ENCODE measurements at places on chromosomes 12 and 14.

GRCh38 chr14:89332031-89332430, 85.0 kb downstream of the FOXN3 start:
- H3K4me1 ChIP-seq, result peaks cover 17% of the 10 kb centered on the region
- no peak overlapping the region for H3K27ac ChIP-seq
- DNase-seq, result no peak
- H3K27me3 ChIP-seq, result no peaks in the 10 kb centered on the region
- peaks cover 20% of the 10 kb centered on the region for H3K36me3 ChIP-seq
- no peak overlapping the region for H3K4me3 ChIP-seq

GRCh38 chr12:94807951-94808350, 157.6 kb upstream of the TMCC3 start:
- H3K4me3 ChIP-seq, result no peak overlapping the region
- no peak overlapping the region for H3K27ac ChIP-seq
- H3K27me3 ChIP-seq, result peaks cover 6% of the 10 kb centered on the region
- H3K36me3 ChIP-seq, result no peaks in the 10 kb centered on the region
- DNase-seq, result no peak

GRCh38 chr14:61090432-61091216, 109.6 kb downstream of the SLC38A6 start:
- peak overlapping the region; percentile 46 for H3K27ac ChIP-seq
- no peaks in the 10 kb centered on the region for H3K27me3 ChIP-seq
- H3K36me3 ChIP-seq, result no peaks in the 10 kb centered on the region
- H3K4me1 ChIP-seq, result peaks cover 8% of the 10 kb centered on the region

GRCh38 chr14:73936548-73936947, 13.3 kb downstream of the FAM161B start:
- H3K27me3 ChIP-seq, result no peaks in the 10 kb centered on the region
- peaks cover 25% of the 10 kb centered on the region for H3K36me3 ChIP-seq
- no peak for DNase-seq

- H3K27ac ChIP-seq, result no peak overlapping the region
- no peaks in the 10 kb centered on the region for H3K27me3 ChIP-seq
- no peak for DNase-seq
- H3K4me1 ChIP-seq, result no peaks in the 10 kb centered on the region
Observed at GRCh38 chr12:85673921-85674420, 162.2 kb downstream of the RASSF9 start.

- peaks cover 4% of the 10 kb centered on the region for H3K36me3 ChIP-seq
- peak; percentile 86 for DNase-seq
- peaks cover 41% of the 10 kb centered on the region for H3K4me1 ChIP-seq
- peak overlapping the region; percentile 97 for H3K27ac ChIP-seq
Observed at GRCh38 chr12:89862511-89863445, 154.1 kb upstream of the ATP2B1 start.

GRCh38 chr12:53995002-53995377, 5.0 kb upstream of the HOXC9 start:
- peaks cover 18% of the 10 kb centered on the region for H3K4me1 ChIP-seq
- peaks cover 89% of the 10 kb centered on the region for H3K27me3 ChIP-seq
- H3K27ac ChIP-seq, result no peak overlapping the region
- H3K4me3 ChIP-seq, result no peak overlapping the region
- no peak for DNase-seq

GRCh38 chr14:23174296-23175184, 8.9 kb downstream of the SLC7A8 start:
- no peak overlapping the region for H3K27ac ChIP-seq
- H3K36me3 ChIP-seq, result no peaks in the 10 kb centered on the region
- no peaks in the 10 kb centered on the region for H3K4me1 ChIP-seq
- no peak overlapping the region for H3K4me3 ChIP-seq
- DNase-seq, result no peak

DNA sequence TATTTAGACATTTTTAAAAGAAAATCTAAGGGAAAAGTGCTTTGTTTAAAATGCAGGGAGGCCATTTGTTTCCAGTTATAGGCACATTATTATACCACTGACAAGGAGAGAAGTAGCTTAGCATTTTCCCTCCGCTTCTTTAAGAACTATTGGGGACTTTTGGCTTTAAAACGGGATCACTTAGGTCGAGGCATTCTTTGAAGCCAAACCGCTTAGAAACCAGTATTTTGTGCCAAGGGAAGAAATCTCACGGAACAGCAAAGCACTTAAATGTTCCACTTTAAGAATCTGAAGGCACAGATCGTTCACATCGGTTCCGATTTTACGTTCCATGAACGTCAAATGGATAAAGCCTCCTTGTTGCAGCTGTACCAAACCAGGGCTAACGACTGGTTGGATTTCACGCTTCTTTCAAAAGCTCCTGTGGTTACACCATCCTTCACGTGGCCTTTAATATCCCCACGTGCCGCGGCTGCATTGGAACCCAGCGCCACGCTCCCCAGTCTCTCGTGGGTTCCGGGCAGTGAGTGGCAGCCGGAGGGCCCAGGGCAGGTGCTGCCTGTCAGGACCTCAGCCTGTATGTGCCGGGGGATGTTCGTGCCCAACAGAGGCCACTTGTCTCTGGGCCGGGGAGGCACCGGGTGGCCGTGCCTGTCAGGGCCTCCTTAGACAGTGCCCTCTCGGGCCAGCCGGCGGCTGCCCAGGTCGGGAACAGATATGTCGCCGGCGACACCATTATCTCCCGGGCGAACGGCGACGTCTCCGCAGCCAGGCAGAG, 195.4 kb downstream of the KIF26A start:
- H3K36me3 ChIP-seq, result no peaks in the 10 kb centered on the region
- H3K27me3 ChIP-seq, result peaks cover 2% of the 10 kb centered on the region
- no peak overlapping the region for H3K4me3 ChIP-seq
- H3K27ac ChIP-seq, result no peak overlapping the region
- no peaks in the 10 kb centered on the region for H3K4me1 ChIP-seq

- no peaks in the 10 kb centered on the region for H3K27me3 ChIP-seq
- DNase-seq, result no peak
- peaks cover 16% of the 10 kb centered on the region for H3K4me1 ChIP-seq
Observed at GRCh38 chr12:38892087-38892786, 13.2 kb downstream of the CPNE8 start.

DNA sequence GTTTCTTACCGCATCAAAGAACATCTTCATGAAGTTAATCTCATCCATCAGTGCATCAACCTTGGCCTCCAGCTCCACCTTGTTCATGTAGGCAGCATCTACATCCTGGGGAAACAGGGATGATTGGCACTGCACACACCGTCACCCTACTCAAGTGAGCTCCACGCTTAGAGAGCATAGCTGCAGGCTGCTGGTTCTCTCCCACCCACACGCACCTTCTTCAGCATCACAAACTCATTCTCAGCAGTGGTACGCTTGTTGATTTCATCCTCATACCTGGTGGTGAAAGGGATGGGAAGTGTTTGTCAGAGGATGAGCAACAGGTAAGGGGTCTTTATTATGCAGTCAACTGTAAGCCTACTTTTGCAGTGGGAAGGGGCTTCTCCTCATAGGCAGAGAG, 2.3 kb downstream of the KRT5 start:
- no peaks in the 10 kb centered on the region for H3K36me3 ChIP-seq
- H3K27me3 ChIP-seq, result peaks cover 11% of the 10 kb centered on the region
- no peak for DNase-seq
- no peak overlapping the region for H3K27ac ChIP-seq
- H3K4me3 ChIP-seq, result no peak overlapping the region

DNA sequence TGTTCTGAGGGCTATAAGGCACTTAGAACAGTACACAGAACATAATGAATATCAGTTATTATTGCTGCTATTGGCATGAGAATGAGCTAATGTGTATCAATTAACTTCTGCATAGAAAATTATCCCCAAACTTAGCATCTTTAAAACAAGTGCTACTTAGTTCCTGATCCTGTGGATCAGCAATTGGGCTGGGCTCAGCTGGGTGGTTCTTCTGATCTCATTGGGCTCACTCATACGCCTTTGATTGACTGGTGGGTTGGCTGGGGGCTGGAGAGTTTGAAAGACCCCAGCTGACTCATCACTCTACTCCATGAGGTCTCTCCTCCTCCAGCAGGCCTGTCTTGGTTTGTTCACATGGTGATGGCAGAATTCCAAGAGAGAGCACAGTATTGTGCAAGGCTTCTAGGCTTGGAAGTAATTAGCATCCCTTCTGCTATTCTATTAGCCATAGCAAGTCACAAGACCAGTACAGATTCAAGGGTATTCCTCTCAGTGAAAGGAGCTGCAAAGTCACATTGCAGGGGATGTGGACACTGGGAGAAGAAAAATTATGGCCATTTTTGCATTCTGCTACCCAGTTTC, 27.2 kb upstream of the HSPB8 start:
- no peak overlapping the region for H3K4me3 ChIP-seq
- no peak overlapping the region for H3K27ac ChIP-seq
- H3K36me3 ChIP-seq, result no peaks in the 10 kb centered on the region

- no peak for DNase-seq
- H3K4me1 ChIP-seq, result peaks cover 2% of the 10 kb centered on the region
- H3K4me3 ChIP-seq, result no peak overlapping the region
- H3K27ac ChIP-seq, result no peak overlapping the region
Observed at GRCh38 chr14:31283153-31283552, 75.6 kb upstream of the HECTD1 start.

DNA sequence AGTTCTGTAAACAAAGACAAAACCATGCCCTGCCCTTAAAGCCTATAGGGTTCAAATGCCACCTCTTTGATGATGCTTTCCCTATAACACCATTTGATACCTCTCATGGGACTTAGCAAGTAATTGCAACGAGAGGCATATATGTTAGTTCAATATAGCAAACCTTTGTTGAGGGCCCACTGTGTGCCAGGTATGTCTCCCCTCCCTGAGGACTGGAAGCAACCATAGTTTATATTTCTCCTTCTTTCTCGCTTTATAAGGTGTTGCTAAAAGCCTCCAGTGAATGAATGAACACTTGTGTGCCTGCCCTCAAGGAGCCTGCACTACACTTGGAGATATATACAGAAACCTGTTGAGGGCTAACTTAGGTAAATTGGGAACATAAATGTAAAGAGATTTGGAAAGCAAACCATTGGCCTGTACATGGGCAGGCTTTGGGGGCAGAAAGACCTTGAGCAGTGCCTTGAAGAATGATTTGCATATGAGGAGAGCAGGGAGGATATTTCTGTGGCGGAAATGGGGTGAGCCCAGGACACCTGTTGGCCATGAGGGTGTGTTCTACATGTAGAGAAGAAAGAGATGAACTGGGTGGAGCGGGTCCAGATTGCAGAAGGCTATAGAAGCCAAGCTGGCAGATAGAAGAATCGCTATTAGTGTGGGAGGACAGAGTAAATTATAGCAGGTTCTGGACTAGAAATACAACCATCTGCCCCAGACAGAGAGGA, 1.8 kb upstream of the CKAP4 start:
- peak overlapping the region; percentile 70 for H3K4me3 ChIP-seq
- H3K4me1 ChIP-seq, result peaks cover 9% of the 10 kb centered on the region
- DNase-seq, result no peak
- H3K36me3 ChIP-seq, result no peaks in the 10 kb centered on the region
- H3K27ac ChIP-seq, result peak overlapping the region; percentile 27

GRCh38 chr12:18794000-18794399, 56.1 kb downstream of the CAPZA3 start:
- H3K4me3 ChIP-seq, result no peak overlapping the region
- no peak overlapping the region for H3K27ac ChIP-seq
- no peaks in the 10 kb centered on the region for H3K27me3 ChIP-seq
- H3K36me3 ChIP-seq, result no peaks in the 10 kb centered on the region
- no peaks in the 10 kb centered on the region for H3K4me1 ChIP-seq
- no peak for DNase-seq

DNA sequence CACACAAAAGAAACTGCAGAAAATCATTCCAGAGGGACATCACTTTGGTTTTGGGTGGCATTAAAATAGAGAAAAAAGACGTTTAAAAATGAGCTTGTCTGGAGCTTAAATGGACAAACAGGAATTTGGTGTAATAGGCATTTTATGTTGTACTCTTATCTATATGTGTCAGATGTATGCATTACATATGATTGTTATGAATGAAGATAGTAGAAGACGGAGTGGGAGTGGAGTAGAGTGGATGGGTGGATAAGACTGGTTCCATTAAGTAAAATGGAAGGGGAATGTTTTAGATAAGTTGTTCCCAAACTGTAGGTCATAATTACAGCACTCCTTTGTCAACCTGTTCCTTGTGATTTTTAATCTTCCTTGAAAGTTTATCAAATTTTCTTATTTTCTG, 1.9 kb downstream of the CCDC91 start:
- H3K4me1 ChIP-seq, result peaks cover 24% of the 10 kb centered on the region
- no peaks in the 10 kb centered on the region for H3K27me3 ChIP-seq
- no peak overlapping the region for H3K4me3 ChIP-seq
- H3K27ac ChIP-seq, result no peak overlapping the region
- no peak for DNase-seq

DNA sequence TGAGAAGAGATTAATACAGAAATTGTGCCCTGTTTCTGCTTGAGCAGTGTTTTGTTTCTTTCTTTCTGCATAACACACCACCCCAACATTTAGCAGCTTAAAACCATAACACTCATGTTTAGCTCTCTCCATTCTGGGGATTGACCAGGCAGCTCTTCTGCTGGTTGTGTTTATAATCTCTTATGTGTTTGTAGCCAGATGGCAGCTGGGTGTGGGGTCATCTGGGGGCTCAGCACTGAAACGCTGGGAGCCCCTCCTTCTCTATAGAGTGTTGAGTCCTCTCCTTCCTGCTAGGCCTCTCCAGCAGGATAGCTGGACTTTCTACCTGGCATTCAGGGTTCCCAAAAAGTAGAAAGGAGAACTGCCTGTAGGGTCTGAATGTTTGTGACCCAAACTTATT, 270.6 kb downstream of the TTC8 start:
- peaks cover 2% of the 10 kb centered on the region for H3K27me3 ChIP-seq
- no peak for DNase-seq
- H3K27ac ChIP-seq, result no peak overlapping the region
- H3K4me3 ChIP-seq, result no peak overlapping the region
- no peaks in the 10 kb centered on the region for H3K4me1 ChIP-seq

DNA sequence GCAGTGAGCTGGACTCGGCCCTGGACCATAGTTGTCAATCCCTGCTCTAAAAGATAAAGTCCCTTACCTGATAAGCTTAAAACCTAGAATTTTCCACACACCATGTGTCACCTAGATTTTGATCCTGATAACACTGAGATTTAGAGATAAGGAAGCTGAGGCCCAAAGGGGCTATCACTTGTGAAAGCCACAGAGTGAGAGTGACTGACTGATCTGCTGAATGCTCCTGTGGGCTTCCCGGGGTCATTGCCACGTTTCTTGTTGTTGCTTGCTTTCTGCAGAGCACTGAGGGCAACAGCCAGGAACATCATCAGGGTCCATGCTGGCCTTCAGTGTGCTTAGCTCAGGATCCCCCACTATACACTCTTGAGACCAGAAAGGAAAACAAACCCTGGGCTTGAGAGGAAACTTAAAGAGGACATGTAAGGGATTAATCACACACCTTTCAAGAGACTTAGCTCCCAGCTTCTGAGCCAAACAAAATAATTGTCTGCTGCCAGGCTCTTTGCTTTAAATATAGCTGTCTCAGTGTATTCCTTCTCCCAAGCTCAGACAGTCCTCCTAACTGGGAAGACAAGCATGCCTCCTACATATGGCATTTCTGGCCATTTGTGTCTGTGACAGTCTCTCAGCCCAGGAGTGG, 82.6 kb upstream of the ARHGAP5 start:
- no peaks in the 10 kb centered on the region for H3K4me1 ChIP-seq
- DNase-seq, result no peak
- H3K27ac ChIP-seq, result no peak overlapping the region
- no peak overlapping the region for H3K4me3 ChIP-seq

All from activated CD4-positive, alpha-beta T cell treated with anti-CD3 and anti-CD28 coated beads, Interleukin-2, amount 10 ng/mL, durations not matched to agents 24 days and 14 days (primary cell).